Osteoblast (primary cell): ENCODE measurements at places on chromosomes 1 and 21.

DNA sequence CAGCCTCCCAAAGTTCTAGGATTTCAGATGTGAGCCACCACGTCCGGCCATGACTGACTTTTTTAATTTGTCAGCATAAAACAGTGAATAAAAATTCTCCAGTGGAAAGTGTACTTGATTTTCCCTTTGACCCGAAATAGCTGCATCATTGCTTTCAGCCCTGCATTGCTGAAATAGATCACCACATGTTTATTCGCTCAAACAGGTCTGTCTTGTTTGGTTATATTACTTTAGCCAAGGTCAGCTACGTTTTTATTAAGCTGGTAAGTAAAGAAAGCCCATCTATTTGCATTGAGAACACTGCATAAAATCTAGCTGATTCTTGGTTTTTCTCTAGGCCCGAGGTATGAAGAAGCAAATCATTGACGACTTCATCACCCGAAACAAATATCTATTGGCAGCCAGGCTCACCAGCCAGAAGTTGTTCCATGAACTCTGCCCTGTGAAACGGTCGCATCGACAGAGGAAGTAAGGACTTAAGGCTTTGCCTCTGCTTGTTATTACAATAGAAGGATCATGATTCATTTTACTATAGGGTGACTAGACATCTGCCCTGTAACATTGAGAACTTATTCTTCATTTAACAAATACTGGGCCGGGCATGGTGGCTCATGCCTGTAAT is 25.6 kb downstream of the AGMAT start:
- DNase-seq, result peak; percentile 23

DNA sequence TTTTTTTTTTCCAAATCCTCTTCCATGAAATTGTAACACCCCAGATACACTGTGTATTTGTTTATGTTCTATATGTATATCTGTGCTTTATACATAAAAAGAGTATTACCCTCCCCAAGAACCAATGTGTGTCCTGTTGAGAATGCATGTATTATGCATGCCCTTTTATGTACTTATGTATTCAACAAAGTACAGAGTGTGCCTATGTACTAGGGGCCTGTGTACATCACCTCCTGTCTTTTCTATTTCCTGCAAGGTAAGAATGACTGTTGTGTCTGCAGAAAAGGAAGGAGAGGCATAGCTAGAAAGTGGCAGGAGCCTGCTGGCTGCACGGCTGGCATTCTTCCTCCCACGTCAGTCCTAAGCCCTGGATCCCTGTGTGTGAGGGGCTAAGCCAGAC is 7.0 kb downstream of the TMEM61 start:
- DNase-seq, result no peak

- no peak for DNase-seq
These were observed 78.6 kb downstream of the NME7 start for GRCh38 chr1:169289016-169289415.

DNA sequence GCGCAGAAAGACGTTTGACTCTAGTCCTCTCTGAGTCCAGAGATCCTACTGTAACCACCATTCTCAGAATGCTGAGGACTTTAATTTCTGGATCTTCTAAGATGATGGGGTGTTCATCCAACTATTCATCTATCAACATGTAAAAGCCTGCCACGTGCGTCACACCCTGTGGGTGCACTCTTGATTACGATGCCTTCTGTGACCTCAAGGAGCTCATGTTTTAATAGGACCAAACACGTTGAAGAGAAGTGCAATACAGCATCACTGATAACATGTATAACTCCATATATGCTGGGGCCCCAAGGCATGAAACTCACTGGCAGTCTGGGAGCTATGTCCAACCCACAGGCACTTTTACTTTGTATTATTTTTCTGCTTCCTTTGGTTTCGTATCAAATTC is 19.0 kb downstream of the KIAA0040 start:
- no peak for DNase-seq

- no peak for DNase-seq
These were observed 212.4 kb downstream of the BACH1 start for GRCh38 chr21:29511096-29511495.

DNA sequence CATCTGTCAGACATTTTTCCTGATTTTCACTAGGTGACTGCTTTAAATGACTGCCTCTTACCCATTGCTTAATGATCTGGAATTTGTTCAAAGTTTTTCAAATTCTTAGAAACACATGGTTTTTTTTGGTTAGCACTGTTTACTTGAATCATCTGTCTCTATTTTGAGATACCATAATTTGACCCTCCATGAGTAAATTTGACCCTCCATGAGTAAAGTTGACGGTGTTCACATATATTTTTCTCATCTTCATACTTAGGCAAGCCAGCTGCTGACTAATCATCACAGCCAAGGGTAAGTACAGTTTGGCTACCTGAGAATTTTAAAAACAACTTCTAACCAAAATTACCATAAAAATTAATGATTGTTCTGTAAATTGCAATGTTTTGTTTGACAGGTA is 586.5 kb downstream of the PTBP2 start:
- DNase-seq, result no peak

GRCh38 chr1:70084314-70084915 is 121.0 kb downstream of the LRRC40 start:
- DNase-seq, result no peak
